ENCODE measurements at places on chromosomes 12 and 14.
A peak's percentile ranks its signal among the peaks of the same experiment; 100 is the strongest.

DNA sequence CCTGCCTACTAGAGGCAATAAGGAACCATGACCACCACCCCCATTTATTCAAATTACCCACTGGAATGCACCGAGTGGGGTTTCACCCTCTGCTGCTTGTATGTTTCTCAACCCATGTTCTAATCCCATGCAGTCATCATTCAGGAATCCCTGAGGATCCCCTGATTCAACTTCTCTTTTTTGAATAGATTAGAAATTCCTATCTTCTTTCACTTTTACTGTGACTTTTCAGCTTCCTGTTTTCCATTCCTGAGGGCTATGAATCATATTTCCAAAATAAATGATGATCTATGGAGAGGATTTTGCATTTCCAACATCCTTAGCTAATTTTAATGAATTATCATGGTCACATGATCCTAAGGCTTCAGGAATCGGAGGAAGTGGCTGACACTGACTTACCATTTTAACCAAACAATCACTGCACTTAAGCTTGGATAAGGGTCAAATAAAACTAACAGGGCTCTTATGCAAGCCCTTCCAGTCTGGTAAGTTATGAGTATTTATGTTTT is 19.4 kb upstream of the P2RX4 start:
- peak; percentile 98 for DNase-seq

DNA sequence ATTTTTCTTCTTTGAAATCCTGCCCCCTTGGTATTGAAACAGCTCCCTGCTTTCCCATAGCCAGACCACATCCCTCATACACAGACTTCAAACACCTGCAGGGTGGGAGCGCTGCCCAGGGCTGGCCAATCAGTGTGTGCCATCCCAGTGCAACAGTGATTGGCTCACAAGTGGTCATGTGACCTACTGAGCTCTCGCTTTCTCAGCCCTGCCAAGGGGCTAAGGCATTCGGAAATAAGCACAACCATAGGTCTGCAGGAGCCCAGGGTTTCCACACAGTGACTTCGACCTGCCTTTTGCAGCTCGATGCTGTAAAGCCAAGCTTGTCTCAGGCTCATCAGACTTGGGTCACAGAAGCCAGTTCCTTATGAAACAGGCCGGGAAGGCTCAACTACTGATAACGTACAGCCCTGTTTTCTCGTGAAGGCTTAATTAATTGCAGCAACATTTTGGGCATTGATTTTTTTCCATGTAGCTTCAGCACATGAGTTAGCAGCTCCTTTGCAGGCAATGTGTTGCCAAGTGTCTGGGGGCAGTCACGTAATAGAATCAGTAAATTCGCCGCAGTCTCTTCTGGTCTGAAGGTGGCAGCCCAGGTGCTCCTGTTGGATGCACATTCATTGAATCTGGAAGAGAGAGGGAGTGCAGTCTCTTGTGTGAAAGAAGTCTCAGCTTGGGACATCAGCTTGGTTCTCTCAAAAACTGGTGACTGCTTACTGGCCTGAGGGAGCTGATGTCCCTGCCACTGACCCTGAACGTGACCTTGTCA is 1091.8 kb downstream of the AACS start:
- DNase-seq = no peak

GRCh38 chr12:67419810-67420209 is 150.7 kb downstream of the CAND1 start:
- no peak for DNase-seq

- no peak for DNase-seq
These were observed 434.3 kb upstream of the STXBP6 start for GRCh38 chr14:25484235-25484634.

- no peak for DNase-seq
These were observed 56.4 kb downstream of the RASSF9 start for GRCh38 chr12:85779768-85780167.

DNA sequence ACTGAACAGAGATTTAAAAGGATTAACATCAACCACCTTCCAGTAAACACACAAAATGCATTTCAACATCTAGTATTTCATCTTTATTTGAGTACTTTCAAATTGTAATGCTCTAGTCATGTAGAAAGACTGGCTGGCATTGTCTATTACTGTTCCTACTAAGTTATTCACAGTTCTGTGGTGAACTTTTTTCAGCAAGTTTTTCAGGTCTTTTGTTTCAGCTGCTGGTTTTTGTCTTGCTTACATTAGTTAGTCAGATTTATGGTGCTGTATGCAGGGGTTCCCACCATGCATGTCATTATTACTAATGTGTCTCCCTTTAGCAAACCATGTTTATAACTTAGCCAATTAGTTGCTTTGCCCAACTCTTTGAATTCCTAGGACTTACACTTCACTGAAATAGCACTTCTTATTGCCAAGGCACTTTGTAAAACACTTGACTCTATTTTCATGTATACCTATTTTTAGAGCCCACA is 253.4 kb upstream of the KITLG start:
- peak; percentile 68 for DNase-seq
